ENCODE measurements at places on chromosomes 4 and X.

DNA sequence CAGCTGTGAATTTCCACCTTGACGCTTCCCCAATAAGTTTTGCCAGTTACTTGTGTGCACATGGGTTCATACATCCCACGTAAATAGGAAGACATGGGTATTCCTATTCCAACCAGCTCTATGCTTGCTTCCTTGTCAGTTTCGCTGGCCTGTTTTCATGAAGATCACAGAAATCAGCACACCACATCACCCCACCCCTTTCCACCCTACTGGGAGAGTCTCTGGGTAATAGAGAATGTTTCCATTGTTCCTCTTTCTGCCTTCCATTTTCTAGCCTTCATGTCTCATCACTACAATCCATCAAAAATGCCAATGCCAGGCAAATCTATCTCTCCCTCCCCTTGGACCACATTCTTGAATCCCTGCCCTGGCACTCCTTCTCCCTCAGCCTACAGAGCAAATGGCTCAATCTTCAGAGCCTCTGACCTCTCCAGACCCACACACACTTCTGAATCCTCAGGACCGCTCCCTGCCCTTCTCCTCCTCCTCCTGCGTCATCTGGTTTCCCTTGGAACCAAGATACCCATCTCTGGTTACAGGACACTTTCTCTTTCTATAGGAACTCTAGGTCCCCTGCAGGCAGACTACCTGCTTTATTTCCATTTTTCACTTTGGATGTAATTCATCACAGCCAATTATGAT lies 323.3 kb downstream of the DHX15 start:
- no peak for DNase-seq

DNA sequence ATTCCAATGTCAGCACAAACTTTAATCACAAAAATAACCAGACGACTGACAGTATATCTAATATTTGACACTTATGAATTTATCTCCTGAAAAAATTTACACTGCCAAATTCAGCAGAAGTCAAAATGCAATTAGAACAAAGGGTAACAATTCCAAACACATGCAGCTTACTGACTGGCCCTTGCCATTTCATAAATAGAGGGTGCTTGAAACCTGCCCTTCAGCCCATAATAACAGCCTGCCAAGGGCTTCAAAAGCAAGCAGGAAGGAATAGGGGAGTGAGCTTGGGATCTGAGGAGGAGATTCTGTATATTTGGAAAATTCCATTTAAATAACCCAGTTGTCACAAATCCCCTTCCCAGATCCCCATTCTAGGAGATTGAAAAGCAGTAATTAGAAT lies 66.1 kb upstream of the IQCM start:
- DNase-seq: no peak

GRCh38 chr4:135277068-135277979 lies 1075.7 kb upstream of the PABPC4L start:
- no peak for DNase-seq

DNA sequence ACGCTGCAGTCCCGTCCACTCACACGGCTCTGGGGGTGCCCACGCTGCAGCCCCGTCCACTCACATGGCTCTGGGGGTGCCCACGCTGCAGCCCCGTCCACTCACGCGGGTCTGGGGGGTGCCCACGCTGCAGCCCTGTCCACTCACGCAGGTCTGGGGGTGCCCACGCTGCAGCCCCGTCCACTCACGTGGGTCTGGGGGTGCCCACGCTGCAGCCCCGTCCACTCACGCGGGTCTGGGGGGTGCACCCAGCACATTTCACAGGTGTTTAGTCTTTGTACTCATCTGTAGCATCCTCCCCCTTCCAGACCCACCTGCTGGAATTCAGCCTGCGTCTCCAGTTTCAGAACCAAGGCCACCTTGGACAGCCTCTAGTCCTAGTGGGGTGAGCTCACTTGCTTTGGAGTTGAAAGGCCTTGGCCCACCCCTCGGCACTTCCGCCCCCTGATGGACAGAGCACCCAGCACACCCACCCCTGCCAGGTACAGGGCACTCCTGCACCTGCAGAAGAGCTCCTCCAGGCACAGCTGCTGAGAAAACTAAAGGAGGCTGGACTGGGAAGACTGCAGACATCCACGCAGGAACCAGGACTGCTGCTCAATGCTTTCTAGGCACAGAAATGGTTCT lies 73.0 kb downstream of the ABLIM2 start:
- DNase-seq: no peak

DNA sequence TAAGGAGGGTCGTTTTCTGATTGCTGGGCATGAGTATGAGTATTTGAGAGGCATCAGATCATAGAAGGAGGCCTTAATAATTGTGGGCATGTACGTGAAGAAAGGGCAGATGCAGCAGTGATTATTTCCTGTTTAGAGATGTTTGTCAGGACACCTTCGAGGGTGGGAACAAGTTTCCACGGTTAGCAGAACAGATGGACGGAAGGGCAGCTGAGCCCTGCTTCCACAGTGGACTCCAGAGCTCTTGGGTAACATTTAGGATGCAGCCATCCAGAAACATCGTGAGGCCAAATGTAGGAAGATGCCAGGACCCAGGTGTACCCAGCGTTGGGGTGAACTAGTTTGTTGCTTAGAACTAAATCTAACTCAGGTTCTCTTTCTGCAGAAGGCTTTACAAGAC lies 231.3 kb upstream of the FAT1 start:
- no peak for DNase-seq

GRCh38 chrX:115650449-115650848 lies 89.5 kb downstream of the PLS3 start:
- DNase-seq: no peak

DNA sequence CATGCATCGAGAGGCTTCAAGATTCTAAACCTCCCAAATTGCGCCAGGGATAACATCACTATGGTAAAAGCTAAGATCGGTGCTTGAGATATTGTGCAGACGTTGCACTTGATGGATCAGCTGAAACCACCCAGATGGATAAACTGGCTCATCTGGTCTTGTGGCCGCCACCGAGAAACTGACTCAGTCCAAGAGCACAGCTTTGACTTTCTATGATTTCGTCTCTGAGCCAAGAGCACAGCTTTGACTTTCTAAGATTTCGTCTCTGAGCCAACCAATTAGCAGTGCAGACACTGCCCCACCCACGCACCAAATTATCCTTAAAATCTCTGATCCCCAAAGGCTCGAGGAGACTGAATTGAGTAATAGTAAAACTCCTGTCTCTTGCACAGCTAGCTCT lies 687.2 kb downstream of the FAM133A start:
- no peak for DNase-seq

DNA sequence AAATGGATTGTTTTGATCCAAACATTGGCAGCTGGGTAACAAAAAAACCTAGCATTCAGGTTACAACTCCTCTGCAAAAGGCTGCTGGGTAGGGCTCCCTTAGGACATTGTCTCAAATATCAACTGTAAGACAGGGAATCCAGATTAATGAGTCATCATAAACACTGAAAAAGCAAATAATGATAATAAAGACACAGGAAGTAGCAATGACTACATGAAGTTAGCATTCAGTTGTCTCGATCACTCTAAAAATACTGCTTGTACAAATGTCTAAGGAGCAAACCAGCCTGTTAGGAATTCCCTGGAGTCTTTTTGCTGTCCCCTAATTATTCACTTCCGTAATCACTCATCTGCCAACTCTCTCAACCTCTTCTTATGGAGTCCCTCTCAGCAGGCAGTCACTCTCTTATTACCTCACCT lies 259.2 kb downstream of the GPC3 start:
- no peak for DNase-seq

DNA sequence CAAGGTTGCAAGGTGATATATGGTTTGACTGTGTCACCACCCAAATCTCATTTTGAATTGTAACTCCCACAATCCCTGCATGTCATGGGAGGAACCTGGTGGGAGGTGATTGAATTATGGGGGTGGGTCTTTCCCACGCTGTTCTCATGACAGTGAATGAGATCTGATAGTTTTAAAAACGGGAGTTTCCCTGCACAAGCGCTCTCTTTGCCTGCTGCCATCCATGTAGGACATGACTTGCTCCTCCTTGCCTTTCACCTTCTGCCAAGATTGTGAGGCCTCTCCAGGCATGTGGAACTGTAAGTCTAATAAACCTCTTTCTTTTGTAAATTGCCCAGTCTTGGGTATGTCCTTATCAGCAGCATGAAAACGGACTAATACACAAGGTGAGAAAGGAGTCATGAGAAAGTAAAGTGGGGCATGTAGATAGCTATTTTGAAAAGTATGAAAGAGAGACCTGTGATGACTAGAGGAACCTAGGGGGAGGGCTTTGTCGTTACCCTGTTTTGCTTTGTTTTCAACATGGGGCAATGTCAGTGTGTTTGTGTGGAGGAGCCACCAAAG lies 6.3 kb downstream of the ZBTB49 start:
- DNase-seq: no peak

DNA sequence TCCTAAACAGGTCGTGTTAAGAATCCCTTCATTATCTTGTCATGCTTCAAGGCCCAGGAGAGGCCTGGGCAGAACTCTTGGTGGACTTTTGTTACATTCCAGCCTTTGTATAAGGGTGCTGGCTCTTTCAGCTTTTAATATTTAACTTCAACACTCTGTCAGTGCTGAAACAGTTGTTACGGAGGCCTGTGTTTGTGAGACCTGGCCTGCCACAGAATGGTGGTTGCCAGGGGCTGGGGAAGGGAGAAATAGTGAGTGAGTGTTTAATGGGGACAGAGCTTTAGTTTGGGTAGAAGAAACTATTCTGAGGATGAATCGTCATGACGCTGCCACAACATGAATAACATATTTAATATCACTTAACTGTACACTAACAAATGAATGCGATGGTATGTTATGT lies 1027.6 kb upstream of the PRKX start:
- no peak for DNase-seq

DNA sequence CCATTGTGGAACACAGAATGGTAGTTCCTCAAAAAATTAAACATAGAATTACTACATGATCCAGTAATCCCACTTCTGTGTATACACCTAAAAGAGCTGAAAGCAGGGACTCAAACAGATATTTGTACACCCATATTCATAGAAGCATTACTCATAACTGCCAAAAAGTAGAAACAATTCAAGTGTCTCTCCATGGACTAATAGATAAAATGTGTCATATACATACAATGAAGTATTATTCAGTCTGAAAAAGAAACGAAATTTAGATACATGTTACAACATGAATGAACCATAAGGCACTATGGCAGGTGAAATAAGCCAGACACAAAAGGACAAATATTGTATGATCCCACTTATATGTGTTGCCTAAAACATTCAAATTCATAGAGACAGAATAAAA lies 145.1 kb downstream of the ANTXR2 start:
- DNase-seq: no peak

DNA sequence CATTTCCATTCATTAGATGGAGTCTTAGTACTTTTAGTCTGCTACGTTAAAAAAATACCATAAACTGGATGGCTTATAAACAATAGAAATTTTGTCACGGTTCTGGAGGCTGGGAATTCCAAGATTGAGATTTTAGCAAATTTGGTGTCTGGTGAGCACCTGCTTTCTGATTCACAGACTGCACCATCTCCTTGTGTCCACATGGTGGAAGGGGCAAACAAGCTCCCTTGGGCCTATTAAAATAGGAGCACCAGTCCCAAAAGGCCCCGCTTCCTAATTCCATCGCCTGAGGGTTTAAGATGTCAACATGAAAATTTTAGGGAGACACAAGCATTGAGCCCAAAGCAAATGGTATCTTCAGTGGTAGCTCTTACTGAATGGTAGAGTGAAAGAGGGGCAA lies 120.5 kb upstream of the MAP9 start:
- no peak for DNase-seq

- no peak for DNase-seq
Measured at GRCh38 chr4:83701041-83701440, 165.1 kb downstream of the GPAT3 start.

- DNase-seq: no peak
Measured at GRCh38 chr4:168843635-168844034, 166.4 kb downstream of the CBR4 start.

DNA sequence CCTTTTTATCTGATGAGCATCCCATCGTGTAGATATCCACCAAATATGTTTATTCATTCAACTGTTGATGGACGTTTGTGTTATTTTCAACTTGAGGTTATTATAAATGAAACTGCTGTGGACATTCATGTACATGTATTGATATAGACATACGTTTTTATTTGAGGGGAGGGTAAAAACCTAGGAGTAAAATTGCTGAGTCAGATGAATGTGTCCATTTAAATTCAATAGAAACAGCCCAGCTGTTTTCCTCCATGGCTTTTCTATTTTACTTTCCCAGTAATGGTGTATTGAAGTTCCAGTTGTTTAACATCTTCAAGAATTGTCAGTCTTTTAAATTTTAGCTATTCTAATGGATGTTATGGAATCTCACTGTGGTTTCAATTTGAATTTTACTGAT lies 348.7 kb upstream of the GALNTL6 start:
- no peak for DNase-seq

- DNase-seq: no peak
Measured at GRCh38 chrX:13940671-13941070, 89.0 kb downstream of the GEMIN8 start.

DNA sequence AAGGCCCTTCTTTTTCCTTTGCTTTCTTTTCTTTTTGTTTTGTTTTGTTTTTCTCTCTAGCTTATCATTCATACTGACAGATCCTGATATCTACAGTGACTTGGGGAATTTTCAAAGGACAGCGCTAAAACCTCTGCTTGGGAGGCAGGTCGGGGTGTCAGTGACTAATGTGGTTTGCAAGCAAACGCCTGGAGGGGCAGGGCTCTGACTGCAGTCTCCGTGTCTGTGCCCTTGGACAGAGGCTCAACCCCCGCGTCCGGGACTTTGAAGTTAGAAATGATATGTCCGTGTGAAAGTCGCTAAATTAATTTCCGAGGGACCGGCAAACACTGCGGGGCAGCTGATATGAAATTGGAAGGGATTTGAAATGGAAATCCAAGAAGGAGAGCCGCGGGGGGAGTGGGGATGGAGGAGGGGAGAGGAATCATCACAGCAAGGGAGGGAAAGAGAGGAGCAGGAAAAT lies 312.4 kb downstream of the DHRSX start:
- DNase-seq: no peak

GRCh38 chr4:26275281-26275680 lies 45.5 kb upstream of the RBPJ start:
- DNase-seq: no peak

- no peak for DNase-seq
Measured at GRCh38 chr4:20882500-20882899, 182.2 kb downstream of the PACRGL start.

- no peak for DNase-seq
Measured at GRCh38 chrX:54181202-54181953, 1.7 kb downstream of the FAM120C start.

GRCh38 chrX:78800114-78800513 lies 52.6 kb downstream of the LPAR4 start:
- no peak for DNase-seq

DNA sequence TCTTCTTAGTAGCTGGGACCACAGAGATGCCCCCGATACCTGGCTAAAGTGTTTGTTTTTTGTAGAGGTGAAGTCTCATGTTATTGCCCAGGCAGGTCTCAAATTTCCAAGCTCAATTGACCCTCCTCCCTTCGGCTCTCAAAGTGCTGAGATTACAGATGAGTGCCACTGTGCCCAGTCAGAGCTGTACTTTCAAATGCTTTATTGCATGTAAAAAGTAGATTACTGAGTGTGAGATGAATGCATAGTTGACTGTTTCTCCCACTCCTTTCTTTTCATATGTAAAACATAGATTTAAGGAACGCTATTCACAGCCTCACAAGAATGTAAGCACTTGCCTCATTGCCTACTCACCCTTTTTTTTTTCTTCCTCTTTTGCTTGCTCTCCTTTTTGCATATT lies 984.4 kb upstream of the PABPC4L start:
- DNase-seq: no peak

Measured in activated CD4-positive, alpha-beta T cell treated with anti-CD3 and anti-CD28 coated beads for 24 hours (primary cell).